Foreskin keratinocyte (primary cell): ENCODE measurements at places on chromosomes 7 and 10.

DNA sequence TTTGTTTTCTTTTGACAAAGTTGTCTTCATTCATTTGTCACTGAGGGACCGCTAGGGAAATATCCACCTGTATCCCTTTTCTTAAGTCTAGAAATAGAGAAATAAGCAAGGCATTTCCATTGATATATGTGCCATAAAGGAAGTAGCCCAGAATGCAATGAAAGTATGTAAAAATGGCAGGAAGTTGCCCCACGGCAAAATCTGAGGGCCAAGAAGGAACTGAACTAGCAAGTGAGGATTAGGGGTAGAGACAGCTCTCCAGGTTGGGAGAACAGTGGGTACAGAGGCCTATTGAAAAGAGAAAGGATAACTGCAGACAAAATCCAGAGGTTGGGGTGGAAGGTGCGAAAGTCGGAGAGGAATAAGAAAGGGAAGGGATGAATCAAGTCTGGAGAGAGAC lies 56.6 kb upstream of the TOMM7 start:
- no peak for DNase-seq

DNA sequence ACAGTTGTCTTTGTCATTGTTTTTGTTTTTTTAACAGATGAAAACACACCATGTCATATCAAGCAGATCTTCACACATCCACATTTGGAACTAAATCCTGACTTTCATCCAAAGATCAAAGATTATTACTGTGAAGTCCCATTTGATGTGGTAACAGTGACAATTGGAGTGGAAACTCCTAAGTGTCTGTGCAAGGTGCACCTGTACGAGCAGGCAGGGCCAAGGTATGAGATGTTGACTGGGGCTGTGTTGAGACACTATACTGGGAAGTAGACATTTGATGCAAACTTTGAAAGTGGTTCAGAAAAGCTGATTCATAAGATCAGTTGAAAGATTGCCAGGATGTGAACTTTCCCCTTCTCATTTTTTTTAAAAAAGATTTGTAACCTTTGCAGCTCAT lies 152.3 kb downstream of the CPED1 start:
- no peak for DNase-seq

GRCh38 chr10:60480865-60481563 lies 91.3 kb upstream of the ANK3 start:
- peak; percentile 85 for DNase-seq

DNA sequence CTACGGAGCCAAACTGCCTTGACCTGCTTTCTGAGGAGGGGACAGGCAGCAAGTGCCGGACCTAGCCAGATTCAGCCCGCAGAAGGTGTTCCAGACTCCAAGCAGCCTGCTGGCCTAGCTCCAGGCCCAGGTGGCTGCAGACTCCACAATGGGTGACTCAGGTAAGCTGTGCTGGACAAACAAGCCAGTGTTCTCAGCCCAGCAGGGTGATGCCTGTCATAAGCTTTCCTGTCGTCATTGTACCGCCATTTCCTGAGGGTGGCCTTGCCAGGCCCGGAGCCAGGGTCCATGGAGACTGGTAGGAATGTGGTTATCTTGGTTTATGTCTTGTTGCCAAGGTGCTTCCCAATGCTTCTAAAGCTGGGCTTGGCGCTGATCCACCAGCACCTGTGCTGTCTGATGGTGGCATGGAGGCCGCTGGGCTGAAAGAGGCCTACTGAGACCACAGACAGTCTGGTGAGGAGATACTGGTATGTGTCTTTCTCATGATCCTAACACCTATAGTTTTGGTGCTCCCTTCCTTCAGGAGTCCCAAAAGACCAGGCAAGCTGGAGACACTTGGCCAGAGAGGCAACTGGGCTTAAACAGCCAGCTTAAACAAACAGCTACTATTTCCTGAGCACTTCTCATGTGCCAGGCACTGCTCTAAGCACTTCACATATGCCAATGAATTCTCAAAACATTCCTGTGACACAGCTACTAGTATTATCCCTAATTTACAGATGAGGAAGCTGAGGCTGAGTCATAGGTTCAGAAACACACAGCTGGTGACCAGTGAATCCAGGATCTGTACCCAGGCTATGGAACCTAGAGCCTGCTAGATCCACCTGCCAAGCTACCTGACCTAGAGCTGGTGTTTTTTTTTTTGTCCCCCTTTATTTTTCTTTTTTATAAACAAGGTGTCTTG lies 42.0 kb downstream of the ZC3HC1 start:
- DNase-seq = peak; percentile 97

DNA sequence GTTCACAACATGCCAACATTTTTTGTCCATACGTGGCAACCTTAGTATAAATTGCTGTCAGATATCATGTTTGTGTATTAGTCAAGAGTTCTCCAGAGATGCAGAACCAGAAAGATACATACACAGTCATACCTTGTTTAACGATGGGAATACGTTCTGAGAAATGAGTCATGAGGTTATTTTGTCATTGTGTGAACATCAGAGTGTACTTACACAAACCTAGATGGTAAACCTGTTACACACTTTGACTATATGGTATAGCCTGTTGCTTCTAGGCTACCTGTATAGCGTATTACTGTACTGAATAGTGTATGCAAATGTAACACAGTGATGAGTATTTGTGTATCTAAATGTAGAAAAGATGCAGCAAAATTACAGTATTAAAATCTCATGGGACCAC lies 22.3 kb downstream of the ZNF518A start:
- DNase-seq = no peak

- no peak for DNase-seq
Observed at GRCh38 chr7:3657206-3657605, 356.2 kb downstream of the SDK1 start.

GRCh38 chr7:15862016-15862780 lies 175.7 kb upstream of the MEOX2 start:
- no peak for DNase-seq

GRCh38 chr10:119025776-119026175 lies 3.7 kb upstream of the NANOS1 start:
- DNase-seq = no peak

DNA sequence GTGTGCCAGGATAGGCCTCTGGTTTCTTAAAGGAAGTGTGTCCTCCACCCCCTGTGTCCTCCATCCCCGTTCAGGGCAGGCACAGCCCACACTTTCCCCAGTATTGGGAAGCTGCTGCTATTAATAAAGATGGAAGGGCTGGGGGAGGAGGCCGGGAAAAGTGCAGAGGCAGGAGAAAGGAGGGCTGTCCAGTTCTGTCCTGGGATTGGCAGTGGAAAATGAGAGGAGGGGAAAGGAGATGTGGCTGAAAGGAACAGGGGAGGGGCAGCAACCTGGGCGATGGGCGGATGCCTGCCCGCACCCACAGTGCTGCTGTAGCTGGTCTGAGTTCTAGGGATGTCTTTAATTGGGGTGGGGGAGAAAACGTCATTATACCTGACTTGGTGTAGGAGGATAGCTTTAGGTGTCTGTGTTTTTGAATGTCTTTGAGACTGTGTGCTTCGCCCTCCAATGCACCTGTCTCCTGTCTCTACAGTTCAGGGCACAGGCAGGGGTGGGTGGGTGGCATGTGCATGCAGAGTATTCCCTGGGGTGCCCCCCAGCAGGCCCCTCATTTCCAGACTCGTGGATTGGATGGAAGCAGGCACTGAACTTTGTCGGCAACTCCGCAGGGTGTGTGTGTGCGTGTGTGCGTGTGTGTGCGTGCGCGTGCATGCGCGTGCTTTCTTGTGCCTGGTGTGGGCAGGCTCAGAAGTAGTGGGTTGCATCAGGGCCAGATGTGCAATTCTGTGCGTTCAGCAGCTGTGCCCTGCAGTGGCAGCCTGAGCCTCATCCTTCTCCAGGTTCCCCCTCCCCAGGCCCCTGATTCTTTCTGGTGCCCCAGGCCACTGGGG lies 2.5 kb downstream of the TRIM8 start:
- no peak for DNase-seq

GRCh38 chr10:122204691-122205489 lies 66.2 kb upstream of the BTBD16 start:
- no peak for DNase-seq

DNA sequence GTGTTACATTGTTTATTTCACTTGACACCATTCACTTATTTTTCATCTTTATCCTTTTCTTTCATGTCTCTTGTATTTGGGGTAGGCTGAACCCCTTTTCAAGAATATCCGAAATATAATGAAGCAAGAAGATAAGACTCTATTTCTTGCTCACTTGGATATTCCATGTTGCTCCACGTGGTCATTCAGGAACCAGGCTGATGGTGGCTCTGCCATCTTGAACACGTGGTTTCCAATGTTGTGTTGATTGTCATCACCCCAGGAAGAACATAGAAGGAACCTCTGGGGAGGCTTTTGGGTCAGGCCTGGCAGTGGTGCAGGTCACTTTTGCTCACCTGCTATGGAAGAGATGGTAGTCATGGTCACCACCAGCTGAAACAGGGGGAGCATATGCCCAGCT lies 9.3 kb upstream of the GALNTL5 start:
- DNase-seq = no peak

DNA sequence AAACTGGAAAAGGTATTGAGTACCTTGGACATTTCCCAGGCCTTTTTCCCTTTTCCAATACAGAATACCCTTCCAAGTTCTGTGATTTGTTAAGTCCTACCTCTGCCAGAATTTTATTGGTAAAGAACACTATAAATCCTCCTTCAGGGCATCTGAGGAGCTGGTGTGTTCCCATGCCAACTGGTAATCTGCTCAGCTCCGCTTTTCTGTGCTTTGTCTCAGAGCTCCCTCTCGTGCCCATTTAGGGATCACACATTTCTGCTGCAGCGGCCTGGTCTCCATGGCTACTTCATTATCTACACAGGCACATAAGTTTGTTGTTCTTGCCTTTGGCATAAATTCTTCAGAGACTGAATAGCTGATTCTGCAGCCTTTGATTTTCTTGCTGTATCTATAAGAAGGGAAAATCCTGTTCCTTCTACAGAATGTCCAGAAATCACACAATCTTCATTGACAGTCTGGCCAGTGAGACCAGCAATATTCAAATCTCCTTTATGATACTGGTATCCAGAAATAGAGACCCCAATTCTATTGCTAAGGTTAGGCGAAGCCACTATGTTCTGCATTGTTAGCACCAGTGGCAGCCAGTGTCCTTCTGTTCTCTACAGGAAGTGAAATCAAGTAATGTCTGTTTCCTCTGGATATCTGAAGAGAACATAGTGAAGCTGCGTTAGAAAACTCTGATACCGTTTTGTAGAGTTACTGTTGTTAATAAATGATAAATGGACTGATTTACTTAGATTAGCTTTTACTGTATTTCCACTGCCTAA lies 51.9 kb downstream of the DENND11 start:
- DNase-seq = peak; percentile 79

DNA sequence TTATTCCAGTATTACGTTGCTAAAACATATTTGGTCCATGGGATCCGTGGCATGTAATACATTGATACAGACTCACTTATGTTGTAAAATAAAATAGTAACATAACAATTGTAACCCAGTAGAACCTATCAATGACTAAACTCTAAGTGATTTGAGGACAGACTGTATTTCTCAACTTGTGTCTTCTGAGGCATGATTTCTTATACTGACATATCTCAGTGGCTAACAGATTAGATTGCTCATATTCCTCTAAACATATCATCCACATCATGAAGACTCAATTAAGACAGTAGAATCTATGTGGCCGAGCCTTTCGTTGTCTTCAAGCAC lies 72.3 kb downstream of the CREB5 start:
- DNase-seq = no peak

GRCh38 chr7:156257904-156258303 lies 382.7 kb upstream of the RNF32 start:
- DNase-seq = no peak

DNA sequence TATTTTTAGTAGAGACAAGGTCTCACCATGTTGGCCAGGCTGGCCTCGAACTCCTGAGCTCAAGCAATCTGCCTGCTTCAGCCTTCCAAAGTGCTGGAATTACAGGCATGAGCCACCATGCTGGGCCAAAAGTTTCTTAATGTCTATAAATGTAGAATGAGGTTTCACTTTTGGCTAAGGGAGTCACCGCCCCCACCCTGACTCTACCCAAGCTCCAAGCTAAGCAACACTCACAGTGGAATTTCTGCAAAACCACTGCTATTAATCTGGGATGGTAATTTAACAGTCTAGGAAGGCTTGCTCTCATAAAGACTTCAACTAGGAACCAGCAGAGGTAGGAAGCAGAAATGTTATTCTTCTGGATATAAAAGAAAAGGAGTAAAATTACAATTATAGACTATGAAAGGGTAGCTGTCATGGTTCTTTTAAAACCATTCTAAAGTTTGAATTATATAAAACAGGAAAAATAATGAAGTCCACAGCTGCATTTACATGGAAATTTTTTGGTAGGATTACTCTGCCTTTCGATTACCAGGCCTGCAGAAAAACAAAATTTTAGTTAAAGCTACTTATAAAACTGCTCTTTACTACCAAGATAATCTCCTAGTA lies 211.6 kb downstream of the SFMBT2 start:
- DNase-seq = no peak

DNA sequence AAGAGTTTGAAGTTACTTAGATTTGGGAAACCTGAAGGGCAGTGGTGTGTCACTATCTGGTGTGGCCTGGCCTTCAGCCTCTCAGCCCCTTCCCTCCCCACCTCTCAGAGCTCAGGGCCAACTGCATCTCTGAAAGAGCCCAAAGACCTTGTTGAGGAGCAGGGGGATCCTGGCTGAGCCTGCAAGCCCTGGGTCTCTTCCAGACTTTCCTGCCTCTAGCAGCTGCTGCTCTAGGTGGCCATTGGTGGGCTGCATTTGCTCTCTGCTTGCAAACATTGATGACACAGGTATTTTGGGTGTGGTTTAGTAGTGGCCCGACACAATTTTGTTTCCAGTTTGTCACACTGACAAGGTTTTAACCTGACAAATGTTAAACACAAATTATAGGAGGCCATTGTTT lies 3.1 kb upstream of the UPP1 start:
- DNase-seq = no peak

DNA sequence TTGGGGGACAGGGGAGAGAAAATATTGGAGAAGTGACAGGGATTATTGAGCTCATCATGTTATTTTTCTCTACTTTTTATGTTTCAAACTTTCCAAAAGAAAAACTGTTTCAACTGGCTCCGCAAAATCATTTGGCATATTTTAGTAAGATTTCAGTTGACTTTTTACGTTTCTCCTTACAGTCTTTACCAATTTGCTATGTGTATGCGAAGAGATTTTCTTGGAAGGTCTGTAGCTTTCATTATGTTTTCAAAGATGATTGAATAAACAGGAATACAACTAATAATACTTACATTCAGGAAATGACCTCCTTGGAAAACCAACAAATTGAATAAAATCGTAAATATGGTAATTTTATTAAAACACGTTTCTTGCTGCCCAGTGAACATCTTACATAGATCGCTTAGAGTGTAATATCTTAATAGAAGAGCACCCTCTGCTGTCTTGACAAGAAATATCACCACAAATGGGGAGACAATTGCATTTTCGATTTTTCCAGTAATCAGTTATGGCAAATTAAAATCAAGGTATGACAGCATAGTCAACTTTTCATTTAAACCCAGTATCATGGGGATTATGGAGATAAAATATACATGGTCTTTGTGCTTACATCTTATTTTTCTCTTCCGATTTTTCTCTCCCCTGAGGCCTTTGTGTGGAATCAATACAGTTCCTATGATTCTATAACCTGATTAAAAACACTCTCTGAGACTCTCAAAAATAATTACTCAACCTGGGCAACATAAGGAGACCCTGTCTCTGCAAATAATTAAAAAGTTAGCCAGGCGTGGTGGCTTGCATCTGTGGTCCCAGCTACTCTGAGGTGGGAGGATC lies 43.1 kb downstream of the MBL2 start:
- DNase-seq = no peak
